ENCODE measurements at places on chromosomes 7 and 10.

DNA sequence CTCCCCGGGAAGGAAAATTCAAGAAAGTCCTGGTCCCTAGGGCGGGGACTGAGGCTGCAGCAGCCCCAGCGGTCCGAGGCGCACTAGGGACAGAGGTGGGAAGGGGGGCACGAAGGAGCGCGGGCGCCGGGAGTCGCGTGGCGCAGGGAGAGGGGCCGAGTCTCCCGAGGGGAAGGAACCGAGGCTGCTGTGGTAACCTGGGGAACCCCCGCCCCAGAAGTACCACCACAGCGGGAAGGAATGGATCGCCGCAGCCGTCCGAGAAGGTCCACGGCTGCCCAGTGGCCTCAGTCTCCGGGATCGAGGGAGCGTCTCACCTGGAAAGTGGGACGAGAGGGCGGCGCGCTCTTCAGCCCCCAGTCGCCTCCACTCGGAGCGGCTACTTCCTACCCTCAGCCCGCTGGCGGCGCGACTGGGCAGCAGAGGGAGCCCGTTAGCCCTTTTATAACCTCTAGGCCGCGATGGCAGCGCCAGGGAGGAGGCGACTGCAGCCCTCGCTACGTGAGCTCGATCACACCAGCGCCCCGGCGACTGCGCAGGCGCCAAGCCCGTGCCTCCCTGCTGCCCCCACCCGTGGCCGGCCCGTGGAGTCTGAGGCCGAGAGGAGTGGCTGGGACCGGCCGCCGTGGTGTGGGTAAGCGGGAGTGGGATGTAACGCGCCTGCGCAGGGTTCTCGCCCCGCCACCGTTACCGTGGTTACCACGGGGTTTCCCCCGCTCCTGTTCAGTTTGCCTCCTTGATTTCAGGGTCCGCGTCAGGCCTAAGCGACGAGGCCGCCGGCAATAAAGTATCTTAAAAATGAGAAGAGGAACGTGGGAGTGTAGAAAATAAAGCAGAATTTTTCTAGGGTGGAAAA, at the start of gene P4HA1:
Gene P4HA1, minus strand, starts transcription at position 418 of the 856 bp plus-strand sequence. CDS start 21,983 bp downstream, outside the sequence.
- peak; percentile 95 for DNase-seq

DNA sequence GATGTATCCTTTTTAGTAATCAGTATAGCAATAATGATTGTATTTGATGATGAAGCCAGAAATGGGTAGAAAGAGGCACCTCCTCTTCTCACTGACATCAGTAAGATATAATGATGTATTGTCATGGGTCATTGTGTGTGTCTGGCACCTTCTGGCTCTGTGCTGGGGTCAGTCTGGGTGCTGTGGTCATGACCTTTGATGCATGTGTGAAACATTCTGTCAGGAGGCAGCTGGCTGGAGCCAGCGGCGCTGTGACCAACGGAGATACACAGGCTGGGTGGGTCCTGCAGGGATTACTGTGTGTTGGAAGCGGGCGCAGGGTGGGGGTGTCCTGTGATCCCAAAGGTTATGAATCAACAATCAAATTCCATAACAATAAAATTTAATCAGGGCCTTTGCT, 35.2 kb downstream of the EEPD1 start:
- no peak for DNase-seq

DNA sequence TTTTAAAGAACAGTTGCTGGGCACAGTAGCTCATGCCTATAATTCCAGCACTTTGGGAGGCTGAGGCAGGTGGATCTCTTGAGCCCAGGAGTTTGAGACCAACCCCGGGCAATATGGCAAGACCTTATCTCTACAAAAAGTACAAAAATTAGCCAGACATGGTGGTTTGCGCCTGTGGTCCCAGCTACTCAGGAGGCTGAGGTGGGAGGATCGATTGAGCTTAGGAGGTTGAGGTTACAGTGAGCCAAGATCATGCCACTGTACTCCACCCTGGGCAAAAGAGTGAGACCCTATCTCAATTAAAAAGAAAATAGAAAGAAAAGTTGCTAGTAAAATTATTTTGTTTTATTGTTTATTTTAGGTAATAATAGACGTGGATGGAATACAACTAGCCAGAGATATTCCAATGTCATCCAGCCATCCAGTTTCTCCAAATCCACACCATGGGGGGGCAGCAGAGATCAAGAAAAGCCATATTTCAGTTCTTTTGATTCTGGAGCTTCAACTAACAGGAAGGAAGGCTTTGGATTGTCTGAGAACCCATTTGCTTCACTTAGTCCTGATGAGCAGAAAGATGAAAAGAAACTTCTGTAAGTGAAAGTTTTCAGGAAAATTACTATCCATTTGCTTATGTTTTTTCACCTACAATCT, 3.0 kb downstream of the NUP42 start:
- no peak for DNase-seq

- no peak for DNase-seq
Observed at GRCh38 chr10:44380829-44381600, 3.9 kb downstream of the CXCL12 start.

GRCh38 chr7:37346761-37347160, 101.9 kb downstream of the ELMO1 start:
- no peak for DNase-seq
